NCI-H2171 (cell line): ENCODE measurements at places on chromosomes 5 and 9.

GRCh38 chr9:18237776-18238175, 236.2 kb upstream of the ADAMTSL1 start:
- no peak for DNase-seq

GRCh38 chr5:142491679-142492078, 166.9 kb upstream of the SPRY4 start:
- no peak for DNase-seq

DNA sequence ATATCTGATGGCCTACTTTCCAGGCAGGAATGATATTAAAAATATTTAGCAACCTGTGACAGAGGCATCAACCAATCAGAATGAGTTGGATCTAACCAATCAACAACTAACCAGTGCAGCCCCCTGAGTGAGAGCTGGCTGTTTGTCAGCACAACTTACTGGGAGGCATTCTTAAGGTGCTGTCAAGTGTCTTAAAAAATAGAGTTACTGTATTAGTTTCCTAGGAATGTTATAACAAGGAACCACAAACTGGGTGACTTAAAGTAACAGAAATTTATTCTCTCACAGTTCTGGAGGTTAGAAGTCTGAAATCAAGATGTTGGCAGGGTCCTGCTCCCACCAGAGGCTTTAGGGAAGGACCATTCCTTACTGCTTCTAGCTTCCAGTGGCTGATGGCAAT, 85.2 kb downstream of the ATG10 start:
- DNase-seq = no peak

- DNase-seq = no peak
These were observed 95.5 kb downstream of the ARHGAP26 start for GRCh38 chr5:142865631-142866030.

DNA sequence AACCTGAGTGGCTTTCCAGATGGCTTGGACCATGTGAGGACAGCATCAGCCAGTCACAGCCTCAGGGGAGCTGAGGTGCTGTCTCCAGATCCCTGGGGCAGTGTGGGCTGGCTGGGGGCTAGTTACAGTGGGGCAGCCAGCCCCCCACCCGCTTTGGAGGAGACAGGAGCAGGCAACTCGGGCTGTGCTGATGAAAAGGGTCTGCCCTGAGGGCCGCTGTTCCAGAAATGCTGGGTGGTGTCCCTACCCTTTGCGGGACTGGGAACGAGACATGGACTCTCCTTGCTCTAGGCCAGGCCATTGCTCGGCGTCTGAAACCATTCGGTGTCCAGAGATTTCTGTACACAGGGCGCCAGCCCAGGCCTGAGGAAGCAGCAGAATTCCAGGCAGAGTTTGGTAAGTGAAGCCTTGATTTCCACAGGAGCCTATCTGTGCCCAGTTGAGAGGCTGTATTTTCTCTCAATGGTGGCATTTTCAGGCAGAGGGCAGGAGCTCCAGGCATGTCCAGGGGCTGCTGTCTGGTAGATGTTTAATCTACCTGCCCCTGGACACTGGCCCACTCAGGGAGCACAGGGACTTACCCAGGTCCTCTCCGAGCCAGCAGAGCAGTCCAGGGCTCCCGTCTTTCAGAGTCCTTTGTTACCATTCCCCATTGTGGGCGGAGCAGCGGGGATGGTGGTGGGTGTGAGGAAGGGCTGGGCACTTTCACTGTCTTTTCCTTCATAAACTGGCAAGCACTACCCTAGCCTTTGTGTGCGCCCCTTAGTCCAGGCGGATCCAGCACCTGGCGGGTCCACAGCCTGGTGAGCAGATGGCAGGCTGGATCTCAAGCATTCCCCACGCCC, 7.2 kb downstream of the GRHPR start:
- DNase-seq = no peak

GRCh38 chr9:32735476-32735875, 47.9 kb upstream of the TMEM215 start:
- DNase-seq = no peak

GRCh38 chr5:102216678-102217077, 79.4 kb downstream of the SLCO4C1 start:
- DNase-seq = no peak

DNA sequence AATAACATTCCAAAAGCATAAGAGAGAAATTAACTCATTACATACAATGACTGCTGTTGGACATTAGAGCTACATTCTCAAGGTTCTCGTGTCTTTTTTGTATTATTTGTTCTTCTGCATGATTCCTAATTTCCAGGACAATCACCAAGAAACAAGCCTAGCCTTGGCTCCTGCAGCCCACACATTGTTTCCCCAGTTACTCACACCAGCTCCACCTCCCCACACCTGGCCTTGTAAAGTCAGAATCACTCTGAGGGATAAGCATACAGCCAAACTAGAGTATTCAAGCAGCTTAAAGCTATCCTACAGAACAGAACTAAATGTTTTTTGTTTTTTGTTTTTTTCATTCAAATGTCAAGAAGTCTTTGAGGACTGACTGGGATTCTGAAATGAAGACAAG, 189.2 kb downstream of the HINT1 start:
- DNase-seq = no peak

DNA sequence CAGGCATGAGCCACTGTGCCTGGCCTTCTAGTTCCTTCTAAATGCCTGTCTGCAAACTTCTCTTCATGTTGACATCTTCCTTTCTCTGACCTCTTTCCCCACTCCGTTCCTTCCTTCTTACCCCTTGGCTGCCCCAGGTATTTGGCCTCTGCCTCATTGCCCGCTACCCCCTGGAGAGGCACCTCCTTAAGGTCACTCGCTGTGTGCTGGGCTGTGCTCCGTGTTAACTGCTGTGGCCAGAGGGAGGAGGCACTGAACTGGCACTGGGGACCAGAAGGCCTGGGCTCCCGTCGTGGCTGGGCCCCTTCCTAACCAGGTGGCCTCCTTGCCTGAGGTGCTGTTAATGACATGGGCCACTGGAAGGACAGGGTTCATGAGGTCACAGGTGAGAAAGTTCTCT, 39.4 kb downstream of the LAMC3 start:
- no peak for DNase-seq

GRCh38 chr5:66417781-66418180, 178.4 kb upstream of the MAST4 start:
- DNase-seq = no peak

DNA sequence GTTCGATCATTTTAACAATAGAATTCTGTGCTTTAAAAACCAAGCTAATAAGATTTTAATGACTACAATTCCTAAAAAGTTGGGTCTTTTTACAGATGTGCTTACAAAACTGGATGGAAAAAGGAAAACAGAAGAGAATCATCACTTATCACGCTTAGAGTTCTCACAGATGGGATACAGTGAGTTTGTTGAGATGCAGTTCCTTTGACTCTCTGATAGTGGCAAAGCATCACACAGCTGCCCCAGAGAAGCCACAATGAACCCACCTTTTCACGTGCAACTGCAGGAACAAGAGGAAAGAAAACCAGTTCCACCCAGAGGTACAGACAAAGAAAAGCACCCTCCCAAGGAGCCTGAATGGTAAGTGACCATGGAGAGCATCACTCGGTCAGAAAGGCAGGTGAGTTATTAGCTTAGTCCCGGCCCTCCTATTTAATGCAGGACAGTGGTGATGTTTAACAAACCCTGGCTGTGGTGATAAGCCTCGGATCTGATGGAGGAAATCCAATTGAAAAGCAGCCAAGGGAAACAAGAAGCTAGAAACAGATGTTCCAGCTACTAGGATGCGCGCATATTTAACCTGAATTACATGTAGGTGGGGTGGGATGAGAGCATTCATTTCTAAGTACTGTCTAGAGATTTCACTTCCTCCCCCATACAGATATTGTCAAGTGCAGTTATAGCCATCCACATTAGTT, 167.7 kb downstream of the TARS1 start:
- peak; percentile 21 for DNase-seq

- DNase-seq = no peak
These were observed 9.8 kb downstream of the SLC44A1 start for GRCh38 chr9:105254226-105254625.

GRCh38 chr5:43315263-43315662, 2.1 kb upstream of the HMGCS1 start:
- no peak for DNase-seq

DNA sequence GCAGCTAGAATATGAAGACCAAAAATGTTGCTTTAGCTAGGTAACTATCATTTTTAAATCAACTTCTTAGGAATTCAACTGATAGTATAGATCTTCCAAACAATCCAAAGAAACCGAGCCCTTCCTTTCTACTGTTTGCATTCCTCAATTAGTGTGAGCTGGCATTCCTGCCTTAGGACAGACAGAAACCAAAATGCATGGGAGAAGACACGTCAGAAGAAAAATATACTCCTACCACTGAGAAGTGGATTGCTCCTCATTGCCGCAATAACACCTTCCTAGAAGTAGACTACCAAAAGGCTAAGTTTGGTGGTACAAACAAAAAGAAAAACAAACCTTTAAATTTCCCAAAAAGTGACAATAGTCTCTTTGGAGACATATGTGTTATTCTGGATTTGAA, 440.0 kb downstream of the SEMA5A start:
- no peak for DNase-seq

- no peak for DNase-seq
These were observed 318.1 kb upstream of the PIK3R1 start for GRCh38 chr5:67897431-67897830.

DNA sequence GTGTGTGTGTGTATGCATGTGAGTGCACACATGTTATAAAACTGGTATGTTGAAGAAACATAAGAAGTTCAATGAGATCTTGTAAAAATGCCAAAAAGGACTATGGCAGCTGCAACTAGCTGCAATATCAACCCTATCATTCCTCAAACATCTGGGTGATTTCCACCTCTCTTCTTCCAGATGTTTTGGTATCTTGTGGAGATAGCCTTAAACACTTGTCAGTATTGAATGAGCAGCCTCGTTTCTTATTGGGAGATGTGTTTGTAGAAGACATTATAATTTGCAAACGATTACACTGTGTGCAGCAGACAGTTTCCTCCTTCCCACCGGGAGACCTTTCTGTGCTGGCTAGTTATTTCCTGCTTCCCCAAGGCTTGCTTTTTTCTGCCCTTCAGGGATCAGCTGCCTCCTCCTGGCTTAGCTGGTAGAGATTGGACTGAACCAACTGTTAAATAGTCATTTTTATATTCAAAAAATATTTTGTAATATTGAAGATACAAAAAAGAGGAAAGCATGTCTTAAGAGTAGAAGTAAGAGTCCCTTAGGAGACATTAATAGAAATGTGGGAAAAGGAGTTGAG, 168.4 kb upstream of the MPDZ start:
- DNase-seq = no peak

DNA sequence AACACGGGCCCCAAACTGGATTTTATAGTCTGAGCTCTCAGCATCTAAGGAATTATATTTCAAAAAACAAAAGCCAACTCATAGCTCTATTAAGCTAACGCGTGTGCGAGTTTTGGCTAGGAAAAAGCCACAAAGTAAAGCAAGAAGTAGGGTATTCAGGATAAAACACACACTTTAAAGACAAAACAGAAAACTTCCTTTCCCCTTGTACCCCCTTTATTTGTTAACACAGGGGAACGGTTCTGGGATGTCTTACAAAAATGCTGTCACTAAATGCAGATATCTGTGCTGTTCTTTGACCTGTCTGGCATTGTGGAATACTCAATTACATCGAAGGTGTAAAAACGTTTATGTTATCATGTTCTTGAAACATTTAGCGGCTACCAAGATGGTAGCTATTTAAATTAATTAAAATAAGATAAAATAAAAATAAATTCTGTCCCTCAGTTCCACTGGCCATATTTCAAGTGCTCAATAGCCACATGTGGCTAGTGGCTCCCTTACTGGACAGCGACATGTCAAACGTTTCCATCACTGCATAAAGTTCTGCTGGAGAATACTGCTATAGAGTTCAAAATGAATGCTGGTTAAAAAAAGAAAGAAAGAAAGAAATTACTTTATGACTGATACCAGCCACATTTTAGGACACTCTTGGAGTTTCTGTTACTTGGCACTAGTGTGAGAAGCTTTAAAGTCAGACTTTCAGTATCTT, 7.2 kb upstream of the MEF2C start:
- DNase-seq = no peak

DNA sequence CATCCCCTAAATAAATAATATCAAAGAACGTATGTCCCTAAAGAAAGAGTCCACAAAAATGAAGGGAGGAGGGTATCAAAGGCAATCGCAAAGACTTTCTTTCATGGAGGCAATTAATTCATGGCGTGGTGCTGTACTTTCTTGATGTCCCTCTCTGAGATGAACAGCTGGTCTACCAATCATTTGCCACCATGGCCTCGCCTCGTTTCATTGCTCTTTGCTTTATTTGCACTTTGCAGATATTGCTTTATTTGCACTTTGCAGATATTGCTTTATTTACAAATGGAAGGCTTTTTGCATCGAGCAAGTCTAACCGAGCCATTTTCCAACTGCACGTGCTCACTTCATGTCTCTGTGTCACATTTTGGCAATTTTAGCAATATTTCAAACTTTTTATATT, 104.0 kb upstream of the PTCH1 start:
- no peak for DNase-seq

GRCh38 chr9:76772686-76773445, 8.6 kb downstream of the PCA3 start:
- no peak for DNase-seq

DNA sequence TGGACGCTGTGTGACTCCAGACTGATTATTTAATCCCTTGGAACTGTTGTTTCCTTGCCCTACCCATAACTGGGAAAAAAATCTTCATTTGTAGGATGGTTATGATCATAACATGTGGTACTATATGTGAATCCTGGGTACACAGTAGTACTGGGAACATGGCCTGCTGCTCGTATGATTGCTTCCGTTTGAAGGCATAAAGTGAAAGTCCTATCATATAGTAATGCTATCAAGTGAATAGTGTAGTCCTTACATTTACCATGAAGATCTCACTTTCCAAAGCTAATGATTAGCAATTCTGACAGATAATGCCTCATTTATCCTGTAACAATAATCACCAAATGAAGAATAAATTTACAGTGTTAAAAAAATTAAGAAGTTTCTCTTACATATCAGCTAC, 53.2 kb downstream of the MEF2C start:
- no peak for DNase-seq

DNA sequence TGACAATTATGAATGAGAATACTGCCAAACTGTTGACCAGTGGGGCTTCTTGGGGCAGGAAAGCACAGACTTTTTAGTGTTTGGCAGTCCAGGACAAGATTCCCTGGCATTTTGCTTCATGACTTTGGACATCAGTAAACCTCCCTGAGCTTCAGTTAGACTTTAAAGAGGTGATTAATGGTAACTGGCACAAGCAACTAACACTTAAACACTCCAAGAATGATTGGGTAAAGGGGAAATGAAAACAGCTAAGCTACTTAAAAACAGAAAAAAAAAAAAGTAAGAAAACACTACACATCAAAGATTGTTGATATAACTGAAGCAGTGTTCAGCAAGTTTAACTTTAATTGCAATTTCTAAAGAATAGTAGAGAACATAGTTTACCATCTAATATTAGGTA, 13.4 kb downstream of the PAIP1 start:
- DNase-seq = no peak

DNA sequence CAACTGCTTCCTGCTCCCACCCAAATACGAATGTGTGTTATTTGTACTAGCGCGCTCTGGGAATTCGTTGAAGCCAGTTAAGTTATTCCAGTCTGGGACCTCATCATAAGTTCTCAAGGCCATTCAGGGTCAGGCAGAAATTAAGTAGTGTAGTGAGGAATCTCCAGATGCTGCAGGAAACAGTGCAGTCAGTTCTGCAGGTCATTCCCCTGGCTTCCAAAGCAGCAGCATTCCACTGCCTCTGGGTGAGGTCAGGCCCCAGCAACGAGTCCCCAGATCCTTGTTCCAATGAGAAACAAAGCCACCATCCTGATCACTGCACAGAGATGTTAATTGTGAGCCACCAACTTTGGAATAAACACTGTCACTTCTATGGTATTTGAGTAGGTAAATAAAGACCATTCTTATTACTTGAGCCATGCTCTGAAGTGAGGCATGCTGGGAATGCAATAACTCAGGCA, 33.1 kb downstream of the SVEP1 start:
- DNase-seq = no peak

GRCh38 chr9:136533775-136534157, 12.1 kb downstream of the NOTCH1 start:
- no peak for DNase-seq
